ENCODE measurements at places on chromosomes 4 and X.

DNA sequence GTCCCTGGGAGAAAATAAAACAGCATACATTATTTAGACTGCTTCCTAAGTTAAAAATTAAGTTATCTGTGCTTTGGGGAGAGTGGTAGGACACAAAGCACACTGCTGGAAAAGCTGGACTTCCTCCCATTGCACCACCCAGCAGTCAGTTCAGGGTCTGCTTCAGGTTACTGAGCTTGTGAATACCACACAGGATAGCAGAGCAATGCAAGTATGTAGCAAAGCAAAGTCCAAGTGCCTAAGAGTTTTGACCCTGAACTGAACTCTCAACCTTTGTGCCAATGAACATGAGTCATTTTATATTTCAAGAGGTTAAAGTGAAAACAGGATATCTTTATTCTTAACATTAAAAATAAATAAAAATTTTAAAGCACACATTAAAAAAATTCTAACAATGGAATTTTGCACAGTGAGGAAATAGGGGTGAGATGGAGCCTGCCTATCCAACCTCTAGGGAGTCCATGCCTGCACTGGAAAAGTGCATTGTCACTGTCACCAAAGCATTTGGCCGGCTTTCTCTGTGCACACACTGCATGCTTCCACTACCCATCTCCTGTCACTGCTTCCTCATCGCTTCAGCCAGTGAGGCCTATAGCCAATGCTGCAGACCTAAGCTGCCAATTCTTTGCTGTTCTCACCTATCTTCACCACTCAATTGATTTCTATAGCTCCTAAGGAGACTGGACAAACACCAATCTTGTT lies 50.9 kb downstream of the ABCG2 start:
- DNase-seq = no peak

- no peak for DNase-seq
These were observed 19.9 kb downstream of the TSC22D3 start for GRCh38 chrX:107755721-107756120.

- no peak for DNase-seq
These were observed 880.4 kb upstream of the AGA start for GRCh38 chr4:178322524-178323183.

- DNase-seq = no peak
These were observed 201.6 kb downstream of the CAMK2D start for GRCh38 chr4:113559947-113560346.

- no peak for DNase-seq
These were observed 69.9 kb upstream of the GABRE start for GRCh38 chrX:152044383-152044782.

- DNase-seq = no peak
These were observed 21.9 kb downstream of the PIN4 start for GRCh38 chrX:72203421-72203820.

DNA sequence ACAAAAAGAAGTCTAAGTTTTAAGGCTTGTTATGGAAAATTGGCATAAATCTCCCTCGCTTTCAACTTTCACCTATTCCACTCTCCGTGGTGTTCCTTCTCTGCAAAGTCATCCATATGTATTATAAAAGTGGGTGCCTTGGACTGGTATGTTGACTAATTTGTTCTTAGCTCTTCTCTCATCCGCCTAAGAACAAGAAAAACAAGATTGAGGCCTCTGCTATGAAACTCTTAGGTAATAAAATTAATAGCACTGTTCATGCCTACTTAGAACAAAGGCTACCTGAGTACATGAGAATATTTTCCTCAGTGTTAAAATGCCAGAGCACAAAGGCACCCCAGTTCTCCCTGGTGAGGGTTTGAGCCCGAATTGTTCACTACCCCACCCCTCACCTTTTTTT lies 1.3 kb downstream of the CNGA1 start:
- no peak for DNase-seq

GRCh38 chr4:35608205-35608604 lies 636.1 kb downstream of the ARAP2 start:
- DNase-seq = no peak

GRCh38 chr4:142913461-142914030 lies 67.4 kb upstream of the INPP4B start:
- DNase-seq = no peak

- peak; percentile 21 for DNase-seq
These were observed 35.3 kb downstream of the FRMD7 start for GRCh38 chrX:132092439-132093065.

DNA sequence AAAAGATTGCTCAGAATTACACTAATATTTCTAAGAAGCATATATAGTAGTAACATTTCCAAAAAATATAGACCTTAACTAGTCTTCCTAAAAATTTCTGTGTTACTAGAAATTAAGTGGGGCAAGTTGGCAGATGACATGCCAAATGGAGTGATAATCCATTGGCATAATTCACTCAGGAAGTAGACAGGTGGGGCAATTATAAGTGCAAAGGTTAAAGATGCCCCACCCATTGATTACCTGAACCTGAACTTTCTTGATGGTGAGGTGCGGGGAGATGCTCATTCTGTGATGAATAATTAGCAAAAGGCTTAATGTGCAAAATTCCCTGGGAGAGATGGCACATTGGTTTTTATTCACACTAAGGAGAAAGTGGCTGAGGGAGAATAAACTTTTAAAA lies 145.8 kb upstream of the RASGEF1B start:
- DNase-seq = no peak

- DNase-seq = peak; percentile 24
These were observed 94.4 kb downstream of the SOWAHB start for GRCh38 chr4:76803522-76803921.

DNA sequence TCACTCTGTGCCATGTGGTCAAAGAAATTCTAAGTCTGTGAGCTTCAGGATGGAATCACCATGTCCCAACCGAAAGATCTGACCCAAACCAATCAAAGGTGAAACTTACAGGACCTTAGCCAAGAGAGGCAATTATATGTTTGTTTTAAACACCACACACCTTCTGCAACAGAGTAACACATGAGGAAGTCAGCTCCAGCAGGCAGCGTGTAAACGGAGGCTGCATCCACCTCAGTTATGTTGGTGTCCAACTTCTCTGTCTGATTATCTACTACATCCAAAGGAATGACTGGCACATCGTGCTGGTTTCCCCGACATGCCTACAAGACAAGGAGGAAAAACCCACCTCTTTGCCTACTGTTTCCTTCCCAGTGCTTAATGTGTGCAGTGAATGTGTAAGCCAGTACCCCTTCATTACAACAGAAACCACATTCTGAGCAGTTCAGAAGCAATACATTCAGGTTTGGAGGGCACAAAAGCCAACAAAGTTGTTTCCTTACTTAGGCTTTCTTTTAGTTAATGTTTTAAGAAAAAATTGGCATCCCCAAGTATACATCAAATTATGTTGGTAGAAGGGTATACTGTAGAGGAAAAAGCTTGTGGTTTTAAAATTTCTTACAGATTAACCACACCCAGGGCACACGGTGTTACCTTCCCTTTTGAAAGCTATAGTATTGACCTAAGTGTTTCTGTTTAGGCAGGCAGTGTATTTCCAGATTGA lies 12.4 kb downstream of the CASP6 start:
- no peak for DNase-seq

GRCh38 chr4:158871335-158871724 lies 102.5 kb downstream of the FNIP2 start:
- no peak for DNase-seq

Measured in NCI-H1105 treated with DMSO at 0.1 percent for 48 hours (cell line).